Activated CD4-positive, alpha-beta T cell treated with anti-CD3 and anti-CD28 coated beads for 36 hours (primary cell): ENCODE measurements at places on chromosomes 7 and 10.

DNA sequence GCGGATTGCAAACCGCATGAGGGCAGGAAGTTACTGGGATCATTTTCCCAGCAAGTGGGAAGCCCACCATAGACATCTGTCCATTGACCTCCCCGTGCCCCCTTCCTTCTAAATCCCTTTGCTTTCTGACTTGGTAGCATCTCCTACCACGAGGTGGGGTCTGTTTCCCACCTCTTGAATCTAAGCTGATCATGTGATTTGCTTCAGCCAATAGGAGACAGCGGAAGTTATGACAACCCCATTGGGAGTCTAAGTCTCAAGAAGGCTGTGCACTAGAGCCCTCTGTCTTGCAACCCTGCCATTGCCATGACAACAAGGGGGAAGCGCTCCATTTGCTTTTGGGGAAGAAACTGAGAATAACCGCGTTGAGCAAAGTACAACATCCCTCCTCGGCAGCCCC is 39.2 kb upstream of the CARD11 start:
- DNase-seq: no peak

GRCh38 chr10:97820096-97820704 is 29.4 kb upstream of the GOLGA7B start:
- DNase-seq: no peak

DNA sequence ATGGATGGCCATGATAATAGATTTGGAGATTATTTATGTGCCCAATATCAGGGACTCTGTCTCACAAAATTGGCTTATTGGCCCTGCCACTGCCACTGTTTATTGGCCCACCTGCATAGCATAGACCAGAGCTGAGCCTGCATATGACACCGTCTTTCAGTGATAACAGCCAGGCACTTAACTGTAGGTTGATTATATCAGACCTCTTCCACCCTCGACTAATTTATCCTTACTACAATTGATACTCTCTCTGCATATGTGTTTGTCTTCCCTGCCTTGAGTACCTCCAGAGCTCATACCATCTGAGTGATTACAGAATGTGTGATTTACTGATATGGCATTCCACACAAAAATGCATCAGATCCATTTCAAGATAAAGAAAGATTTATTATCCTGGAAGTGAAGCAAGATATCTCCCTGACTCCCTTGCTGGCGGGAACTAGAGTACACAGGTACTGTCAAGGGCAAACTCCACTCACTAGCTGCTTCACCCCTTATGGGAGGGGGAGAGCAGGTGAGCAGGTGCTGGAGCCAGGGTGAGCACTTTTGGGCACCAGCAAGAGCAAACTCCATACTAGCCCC is 13.1 kb upstream of the SAMD9L start:
- no peak for DNase-seq

- DNase-seq: no peak
Measured at GRCh38 chr7:55245271-55245723, 119.8 kb upstream of the LANCL2 start.

GRCh38 chr10:91311601-91312381 is 91.3 kb downstream of the PCGF5 start:
- no peak for DNase-seq

- no peak for DNase-seq
Measured at GRCh38 chr7:41027428-41028115, 675.3 kb downstream of the INHBA start.

DNA sequence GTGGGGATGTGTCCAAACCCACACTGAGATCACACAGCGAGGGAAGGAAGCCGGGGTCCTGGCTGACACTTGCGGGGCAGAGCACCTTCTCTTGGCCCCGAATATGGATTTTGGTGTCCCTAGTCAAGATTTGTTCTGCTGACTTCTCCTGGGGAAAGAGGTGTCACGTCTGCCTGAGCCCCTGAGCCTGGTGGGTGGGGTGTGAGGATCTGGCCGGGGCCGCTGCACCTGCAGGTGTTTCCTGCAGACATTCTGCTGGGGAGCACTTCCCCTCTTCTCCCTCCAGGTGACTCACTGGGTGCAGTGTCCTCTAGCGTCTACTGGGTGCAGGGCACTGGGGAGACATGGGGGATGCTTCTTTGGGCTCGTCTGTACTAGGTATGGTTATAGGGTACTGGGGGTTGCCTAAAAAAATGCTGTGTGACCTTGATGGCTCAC is 99.2 kb downstream of the GRK5 start:
- DNase-seq: peak; percentile 84

GRCh38 chr7:50389961-50390360 is 60.2 kb downstream of the FIGNL1 start:
- DNase-seq: peak; percentile 55

GRCh38 chr7:143454091-143454680 is 10.9 kb downstream of the TAS2R60 start:
- no peak for DNase-seq

DNA sequence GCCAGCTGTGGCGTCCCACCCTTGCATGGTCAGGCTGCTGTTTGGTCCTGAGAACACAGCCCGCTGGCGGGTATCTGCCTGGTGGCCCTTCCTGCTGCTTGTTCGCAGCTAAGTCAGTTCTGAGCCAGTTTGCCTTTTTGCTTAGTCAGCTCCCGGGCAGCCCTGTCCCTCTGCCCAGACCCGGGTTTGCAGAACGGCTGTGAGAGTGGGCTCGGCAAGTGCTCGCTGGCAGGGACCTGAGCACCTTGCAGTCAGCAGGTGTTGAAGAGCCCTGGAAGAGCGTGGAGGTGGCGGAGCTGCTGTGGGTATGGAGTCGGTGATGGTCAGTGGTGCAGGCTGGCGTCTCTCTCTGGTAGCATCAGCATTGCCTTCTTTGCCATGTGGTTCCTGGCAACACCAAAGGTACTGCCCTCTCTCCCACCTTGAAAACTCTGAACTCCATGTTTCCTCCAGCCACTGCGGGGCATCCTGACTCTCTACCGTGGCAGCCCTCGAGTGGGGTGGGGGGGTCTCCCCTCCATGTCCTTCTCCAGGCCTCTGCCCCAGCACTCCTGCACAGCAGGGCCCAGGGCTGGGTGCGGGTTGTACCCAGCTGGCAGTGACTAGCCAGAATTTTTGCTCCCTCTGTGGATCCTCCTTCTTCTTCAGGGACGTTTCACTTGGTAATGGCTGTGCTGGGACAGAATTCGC is 4.6 kb downstream of the INPP5A start:
- DNase-seq: peak; percentile 8

DNA sequence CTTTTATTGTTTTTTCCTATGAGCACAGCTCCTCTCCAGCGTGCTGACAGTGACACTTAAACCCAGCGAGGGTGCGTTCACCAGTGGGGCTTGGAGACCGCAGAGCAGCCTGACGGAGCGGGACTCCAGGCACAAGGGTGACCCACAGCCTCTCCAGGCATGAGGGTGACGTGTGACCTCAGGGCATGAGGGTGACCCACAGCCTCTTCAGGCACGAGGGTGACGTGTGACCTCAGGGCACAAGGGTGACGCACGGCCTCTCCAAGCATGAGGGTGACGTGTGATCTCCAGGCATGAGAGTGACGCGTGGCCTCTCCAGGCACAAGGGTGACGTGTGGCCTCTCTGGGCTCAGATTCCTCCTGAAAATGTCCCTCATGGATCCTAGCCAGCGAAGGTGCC is 164.3 kb upstream of the TCERG1L start:
- no peak for DNase-seq

DNA sequence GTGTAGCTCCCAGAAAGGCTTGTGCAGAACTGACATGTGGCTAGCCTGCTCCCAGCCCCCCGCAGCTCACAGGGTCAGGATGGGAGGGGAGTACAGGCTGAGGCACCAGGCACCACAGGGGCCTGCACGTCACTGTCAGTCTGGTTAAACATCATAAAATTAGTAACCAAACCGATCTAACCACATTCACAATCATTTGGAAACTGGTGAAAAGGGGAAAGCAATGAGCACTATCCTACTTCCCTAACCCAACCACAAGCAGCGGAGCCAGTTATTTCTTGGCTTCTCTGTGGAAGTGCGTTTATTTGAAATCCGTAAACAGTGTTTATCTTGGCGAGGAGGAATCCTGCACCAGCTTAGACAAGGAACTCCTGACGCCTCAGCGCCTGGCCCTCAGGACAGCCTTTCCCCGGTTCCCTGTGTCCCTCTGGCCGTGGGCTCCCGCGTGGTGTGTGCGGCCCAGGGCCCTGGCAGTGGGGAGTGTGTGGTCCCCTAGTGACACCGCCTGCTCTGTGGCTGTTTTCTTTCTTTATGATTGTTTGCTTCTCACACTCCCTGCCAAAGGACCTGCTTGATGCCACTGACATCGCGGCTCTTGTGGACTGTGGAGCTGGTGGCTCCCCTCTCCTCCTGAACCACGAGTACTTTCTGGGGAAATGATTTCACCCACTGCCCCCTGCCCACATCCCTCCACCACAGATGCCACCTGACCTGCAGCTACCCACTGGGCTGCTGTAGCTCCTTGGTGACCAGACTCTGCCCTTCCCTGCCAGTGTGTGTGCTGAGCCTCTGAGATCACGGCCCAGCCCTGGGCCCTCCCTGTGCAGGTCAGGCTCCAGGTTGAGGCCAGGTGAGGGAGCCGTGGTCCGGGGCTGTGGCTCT is 38.0 kb downstream of the INPP5A start:
- peak; percentile 65 for DNase-seq

- DNase-seq: no peak
Measured at GRCh38 chr10:21069929-21070700, 173.0 kb upstream of the NEBL start.

GRCh38 chr10:111234914-111235302 is 158.1 kb downstream of the ADRA2A start:
- DNase-seq: no peak
